NCI-H345 (cell line): ENCODE measurements at places on chromosomes 6 and 20.

GRCh38 chr6:16730738-16731477 lies 30.4 kb downstream of the ATXN1 start:
- DNase-seq = no peak

DNA sequence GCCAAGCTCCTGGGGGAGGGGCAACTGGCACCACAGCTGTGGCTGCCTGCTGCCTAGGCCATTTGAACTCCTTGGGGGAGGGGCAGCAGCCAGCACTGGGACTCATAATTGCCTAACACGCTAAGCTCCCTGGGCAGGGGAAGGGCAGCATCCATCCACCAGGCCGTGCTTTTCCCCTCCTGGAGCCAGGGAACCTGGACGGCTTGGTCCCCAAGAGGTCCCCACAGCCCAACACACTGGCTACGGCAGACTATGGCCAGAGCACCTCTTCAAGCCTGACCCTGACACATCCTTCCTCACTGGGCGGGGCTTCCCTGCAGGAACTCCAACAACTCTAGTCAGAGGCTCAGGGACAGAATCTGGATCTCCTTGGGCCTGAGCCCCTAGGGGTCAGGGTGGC lies 269.4 kb downstream of the RNF144B start:
- DNase-seq = no peak

DNA sequence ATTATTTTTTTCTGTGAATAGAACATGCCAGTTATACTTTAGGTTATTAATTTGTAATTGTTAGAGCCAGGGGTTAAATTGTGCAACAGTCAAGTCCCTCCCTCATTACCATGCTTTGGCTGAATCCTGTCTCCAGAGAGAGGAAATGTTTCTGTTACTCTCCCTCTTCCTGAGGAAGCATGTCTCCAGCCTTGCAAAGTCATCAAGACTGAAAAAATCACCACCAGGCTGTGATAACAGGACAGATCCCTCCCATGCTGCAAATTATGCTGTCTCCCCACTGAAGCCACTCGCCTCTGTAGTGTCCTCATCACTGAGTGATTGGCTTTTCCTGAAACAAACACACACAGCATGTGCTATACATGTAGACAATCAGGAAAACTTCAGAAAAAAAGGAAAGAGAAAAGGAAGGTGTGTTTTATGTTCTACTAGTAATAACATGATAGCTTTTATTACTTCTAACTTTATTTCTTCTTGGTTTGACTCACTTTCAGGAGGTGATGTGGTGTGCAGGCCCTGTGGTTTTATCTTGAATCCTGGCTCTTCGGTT lies 290.0 kb upstream of the JAG1 start:
- no peak for DNase-seq

DNA sequence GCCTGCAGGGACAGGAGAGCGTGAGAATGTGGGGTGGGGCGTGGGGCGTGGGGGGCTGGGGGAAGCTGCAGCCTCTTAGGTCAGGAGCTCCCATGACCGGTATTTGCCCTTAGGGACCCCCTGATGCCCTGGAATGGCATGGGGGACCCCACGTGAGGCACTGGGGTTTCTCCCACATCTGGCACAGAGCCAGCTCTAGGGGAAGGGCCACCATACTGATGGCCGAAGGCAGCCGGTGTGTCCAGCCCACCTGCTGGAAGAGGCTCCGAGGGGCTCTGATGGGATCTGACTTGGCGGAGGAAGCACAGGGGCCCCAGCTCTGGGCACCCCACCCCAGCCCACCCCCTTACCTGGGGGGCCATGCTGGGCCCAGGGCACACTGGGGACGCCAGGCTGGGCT lies 10.8 kb downstream of the GATA5 start:
- DNase-seq = no peak

- DNase-seq = no peak
Measured at GRCh38 chr6:1297746-1298145, 14.2 kb upstream of the FOXQ1 start.

DNA sequence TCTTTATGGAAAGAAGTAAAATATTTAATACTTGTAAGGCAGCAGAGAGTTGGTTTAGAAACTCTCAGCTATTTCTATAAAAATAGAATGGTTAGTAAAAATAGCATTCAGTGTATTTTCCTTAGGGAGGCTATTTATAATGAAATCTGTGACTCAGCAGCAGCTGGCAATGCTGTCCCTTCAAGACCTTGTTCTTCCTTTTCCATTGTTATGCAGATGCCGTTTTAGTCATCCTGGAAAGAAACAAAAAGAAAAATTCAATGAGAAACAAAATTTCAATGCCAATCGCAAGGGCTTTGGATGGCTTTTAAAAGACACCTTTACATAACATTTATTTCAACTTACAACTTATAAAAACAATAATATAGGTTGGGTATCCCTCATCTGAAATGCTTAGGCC lies 17.5 kb downstream of the MPC1 start:
- DNase-seq = no peak

- peak; percentile 10 for DNase-seq
Measured at GRCh38 chr20:50744143-50744792, 12.9 kb downstream of the PARD6B start.
